ENCODE measurements at places on chromosomes 2 and 18. TPM values are rescaled to one million over a fixed set of nuclear protein-coding genes. Genes with fewer than 3 reads are reported as not detected.

The FAM124B gene
- total RNA-seq, result 0.05 TPM

The RNF152 gene
- 0.13 TPM for total RNA-seq

The ERBB4 gene
- not detected for total RNA-seq

The KCNS3 gene
- 1.3 TPM for total RNA-seq

The DPYSL5 gene
- 3.7 TPM for total RNA-seq

The NETO1 gene
- total RNA-seq, result not detected
